ENCODE measurements at places on chromosomes 13 and 19. TPM values are rescaled to one million over a fixed set of nuclear protein-coding genes. Genes with fewer than 3 reads are reported as not detected.

Gene DAND5
- 0.19 TPM for total RNA-seq

Gene CDX2
- total RNA-seq, result 271 TPM

Gene IGFL1
- not detected for total RNA-seq

Gene MIR17HG
- total RNA-seq, result 6.2 TPM

Gene ICAM5
- 0.74 TPM for total RNA-seq

GRCh38 chr13:78160793-78161192, 242.2 kb upstream of the EDNRB start:
- DNase-seq, result no peak
- no peaks in the 10 kb centered on the region for H3K36me3 ChIP-seq
- H3K27me3 ChIP-seq, result no peaks in the 10 kb centered on the region
- no peak overlapping the region for H3K4me3 ChIP-seq
- H3K27ac ChIP-seq, result no peak overlapping the region
- H3K4me1 ChIP-seq, result no peaks in the 10 kb centered on the region

- H3K27ac ChIP-seq, result no peak overlapping the region
- no peaks in the 10 kb centered on the region for H3K27me3 ChIP-seq
- no peak overlapping the region for H3K4me3 ChIP-seq
- no peak for DNase-seq
Measured at GRCh38 chr13:109803825-109804224, 17.4 kb upstream of the IRS2 start.

All from colonic mucosa (tissue), 4 donors.